ENCODE measurements at places on chromosomes 11 and 22.

DNA sequence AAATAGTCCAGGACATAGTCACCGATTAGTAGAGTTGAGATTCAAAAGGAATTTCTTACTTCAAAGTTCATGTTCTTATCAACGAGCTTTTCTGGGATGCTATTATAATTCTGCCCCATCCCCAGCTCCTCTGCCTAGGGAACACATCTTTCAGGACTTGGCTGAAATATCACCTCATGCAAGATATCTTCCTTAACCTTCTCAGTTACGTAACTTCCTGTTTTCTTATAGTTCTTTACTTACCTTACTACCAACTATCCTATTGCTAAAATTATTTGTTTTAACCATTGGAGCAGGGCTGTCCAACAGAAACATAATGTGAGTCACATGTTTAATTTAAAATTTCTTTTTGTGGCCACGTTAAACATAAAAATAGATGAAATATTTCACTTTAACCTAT lies 2.3 kb downstream of the NARS2 start:
- DNase-seq = no peak

DNA sequence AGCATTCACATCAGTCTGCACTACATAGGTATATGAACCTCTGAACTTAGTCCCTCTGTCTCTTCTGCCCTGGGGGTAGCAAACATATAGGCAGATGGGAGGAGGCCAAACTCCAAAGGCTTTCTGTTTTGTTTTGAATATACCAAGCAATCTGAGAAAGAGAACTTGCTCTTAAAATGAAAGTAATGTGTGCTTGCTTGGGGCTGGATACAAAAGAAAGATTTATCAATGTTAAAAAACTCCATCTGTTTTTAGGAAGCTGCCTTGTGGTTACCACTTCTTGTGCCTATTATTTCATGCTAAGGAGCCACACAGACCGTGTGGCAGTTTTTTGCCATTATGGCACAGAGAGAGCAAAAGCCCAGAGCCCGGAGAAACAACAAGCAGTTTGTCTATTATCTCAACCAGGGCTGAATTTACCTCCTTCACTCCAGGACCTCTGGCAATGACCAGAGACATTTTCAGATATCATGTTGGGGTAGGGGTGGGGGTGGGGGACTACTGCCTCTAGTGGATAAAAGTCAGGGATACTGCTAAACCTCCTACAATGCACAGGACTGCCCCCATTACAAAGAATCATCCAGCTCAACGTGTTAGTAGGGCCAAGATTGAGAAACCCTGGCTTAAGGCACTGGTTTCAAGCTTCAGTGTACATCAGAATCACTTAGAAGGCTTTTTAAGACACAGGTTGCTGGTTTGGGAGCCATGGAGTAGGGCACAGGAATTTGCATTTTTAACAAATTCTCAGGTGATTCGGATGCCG lies 124.2 kb downstream of the APIP start:
- no peak for DNase-seq

DNA sequence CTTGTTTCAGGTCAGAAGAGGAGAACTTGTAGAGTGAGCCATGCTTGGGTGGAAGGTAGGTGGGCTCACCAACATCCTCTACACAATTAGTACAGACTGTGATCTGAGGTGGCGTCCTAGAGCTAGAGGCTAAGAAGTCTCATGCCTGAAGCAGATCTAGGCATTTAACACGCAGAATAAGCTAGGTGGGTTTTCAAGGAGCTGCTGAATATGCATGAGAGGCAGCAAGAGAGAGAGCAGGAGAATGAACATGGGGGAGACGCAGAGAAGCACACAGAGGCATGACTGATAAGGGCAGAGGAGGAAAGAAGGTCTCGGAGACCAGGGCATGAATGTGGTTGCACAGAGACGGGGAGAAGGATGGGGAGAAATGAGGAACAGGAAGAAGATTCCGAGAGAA lies 36.8 kb upstream of the JAM3 start:
- DNase-seq = no peak

DNA sequence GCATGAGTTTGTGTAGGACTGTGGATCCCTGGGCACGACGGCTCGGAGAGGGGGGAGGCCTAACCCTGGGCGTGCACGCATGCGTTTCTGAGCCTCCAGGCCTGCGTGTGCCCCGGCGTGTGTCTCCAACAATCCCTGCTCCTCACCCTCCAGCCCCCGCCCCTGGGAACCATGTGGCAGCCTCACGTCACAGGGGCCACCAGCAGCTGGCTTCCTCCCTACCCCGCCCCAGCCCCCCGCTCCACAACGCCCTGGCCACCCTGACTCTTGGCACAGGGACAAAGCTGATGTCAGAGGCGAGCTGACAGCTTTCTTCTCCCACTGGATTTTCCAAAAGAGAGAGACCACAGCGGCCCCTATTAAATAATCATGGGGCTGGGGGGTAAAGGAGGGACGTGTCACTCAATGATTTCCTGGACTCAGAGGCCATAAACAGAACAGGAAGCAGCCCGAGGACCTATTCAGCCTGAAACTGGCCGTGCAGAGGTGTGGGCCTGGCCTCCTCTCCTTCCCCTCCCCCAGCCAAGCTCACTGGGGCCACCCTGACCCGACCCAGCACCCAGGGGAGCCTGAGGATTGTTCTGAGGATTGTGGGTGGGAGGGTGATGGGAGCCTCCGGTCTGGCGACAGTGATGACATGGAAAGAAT lies 6.8 kb upstream of the LIF start:
- no peak for DNase-seq

DNA sequence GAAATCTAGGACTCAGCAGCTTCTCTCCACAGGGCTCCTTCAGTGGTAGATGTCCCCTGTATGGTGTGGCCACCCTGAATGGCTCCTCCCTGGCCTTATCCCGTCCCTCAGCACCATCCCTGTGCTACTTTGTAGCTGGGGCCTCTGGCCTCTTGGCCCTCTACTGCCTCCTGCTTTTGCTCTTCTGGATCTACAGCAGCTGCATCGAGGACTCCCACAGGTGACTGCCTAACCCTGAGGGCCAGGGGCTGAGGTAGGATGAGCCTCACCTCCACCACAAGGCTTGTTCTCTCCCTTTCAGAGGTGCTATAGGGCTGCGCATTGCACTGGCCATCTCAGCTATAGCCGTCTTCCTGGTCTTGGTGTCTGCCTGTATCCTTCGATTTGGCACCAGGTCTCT lies 1.8 kb downstream of the TMEM179B start:
- no peak for DNase-seq

DNA sequence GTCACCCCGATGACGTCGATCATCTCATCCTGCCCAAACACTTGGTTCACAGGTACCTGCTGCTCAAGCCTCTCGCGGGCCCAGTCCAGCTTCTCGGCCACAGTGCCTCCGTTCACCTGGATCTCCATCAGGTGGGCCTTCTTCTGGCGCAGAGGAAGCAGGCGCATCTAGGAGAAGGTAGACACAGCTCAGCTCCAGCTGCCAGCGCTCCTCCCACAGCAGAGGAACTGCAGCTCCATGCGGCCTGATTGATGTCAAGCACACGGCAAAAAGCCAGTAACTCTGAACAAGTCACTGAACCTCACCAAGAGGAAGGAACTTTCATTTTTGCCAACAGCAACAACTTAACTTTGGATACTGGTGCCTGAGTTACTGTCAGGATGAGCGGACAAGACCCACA lies 4.0 kb downstream of the RPL3 start:
- DNase-seq = no peak

GRCh38 chr22:36027935-36028645 lies 534 bp downstream of the RBFOX2 start:
- DNase-seq = no peak

DNA sequence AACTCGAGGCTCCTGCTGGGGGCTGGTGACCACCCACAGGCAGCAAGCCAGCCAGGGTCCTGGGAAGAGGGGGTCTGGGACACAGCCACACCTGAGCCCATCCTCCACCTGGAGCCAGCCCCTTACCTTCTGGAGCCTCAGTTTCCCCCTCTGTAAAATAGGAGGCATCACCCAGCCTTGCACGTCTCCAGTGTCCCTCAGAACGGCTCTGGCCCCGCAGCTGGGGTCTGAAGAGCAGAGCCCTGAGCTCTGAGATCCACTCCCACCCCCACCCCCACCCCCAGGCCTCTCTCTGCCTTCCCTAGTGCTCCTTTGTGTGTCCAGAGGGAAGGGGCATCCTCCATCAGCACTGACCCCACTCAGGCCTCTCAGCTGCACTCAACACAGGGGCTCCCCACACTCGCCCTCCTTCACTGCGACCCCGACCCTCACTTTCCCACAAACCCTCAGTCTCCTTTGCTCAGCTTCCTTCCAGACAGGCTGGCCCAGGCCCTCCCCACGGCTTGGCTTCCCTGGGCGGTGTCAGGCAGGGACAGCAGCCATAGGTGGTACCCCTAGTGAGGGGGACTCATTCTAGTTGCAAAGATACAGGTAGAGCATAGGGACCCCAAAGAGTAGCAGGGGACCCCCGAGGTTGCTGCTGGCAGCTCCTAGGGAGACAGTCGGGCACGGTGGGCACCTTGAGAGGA lies 33.3 kb upstream of the KCNQ1OT1 start:
- DNase-seq = no peak

DNA sequence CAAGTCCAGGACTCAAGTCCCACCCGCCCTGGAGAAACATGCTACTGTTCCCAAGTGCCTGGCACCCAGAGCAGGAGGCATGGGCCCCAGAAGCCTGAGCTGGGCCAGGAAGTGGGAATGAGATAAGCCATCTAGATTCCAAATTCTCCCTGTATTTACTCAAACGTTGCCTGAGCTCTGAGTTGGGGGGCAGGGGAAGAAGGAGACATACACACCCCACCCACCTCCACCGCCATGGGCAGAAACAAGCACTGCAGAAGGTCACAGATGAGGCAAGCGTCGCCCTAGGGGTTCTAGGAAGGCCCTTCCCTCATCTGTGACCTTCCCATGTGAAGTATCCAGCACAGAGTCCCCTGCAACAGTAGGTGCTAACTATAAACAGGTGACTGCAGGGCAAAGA lies 54.0 kb downstream of the PLEKHA7 start:
- DNase-seq = no peak

- no peak for DNase-seq
Measured at GRCh38 chr22:45612451-45612901, 59.2 kb upstream of the ATXN10 start.

GRCh38 chr11:46363455-46364005 lies 16.3 kb downstream of the DGKZ start:
- no peak for DNase-seq

DNA sequence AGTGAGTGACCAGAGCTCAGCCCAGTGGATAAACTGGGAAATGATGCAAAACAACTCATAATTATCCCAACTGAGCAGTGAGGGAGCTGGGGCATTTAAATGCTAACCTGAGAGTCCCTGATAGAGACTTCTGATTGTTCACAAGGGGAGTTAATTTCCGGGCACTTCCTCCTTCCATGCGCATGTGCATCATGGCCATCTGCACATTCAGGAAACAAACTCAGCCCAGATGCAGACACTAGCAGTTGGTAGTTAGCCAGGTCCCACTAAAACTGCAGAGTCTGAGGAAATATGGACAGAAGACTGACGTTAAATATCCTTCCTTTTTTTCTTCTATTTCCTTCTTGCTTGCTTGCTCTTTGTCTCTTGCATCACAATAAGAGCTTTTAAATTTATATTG lies 852.1 kb upstream of the LRRC4C start:
- DNase-seq = no peak

DNA sequence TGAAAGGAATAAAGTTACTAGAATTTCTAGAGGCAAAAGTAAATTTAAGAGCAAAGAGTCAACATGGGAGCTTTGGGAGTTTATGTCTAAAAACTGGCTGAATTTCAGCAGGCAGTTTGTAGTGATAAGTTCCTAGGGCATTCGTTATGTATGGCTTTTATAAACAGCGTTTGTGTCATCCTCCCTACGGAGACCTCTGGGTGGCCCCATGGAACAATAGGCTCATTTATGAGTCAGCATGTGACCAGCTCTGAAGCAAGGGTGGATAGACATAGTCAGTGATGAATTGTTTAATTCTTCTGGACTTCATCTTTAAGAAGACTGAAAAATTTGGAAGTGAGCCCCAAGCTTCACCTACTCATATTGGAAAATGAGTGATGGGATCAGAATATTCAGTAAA lies 37.1 kb downstream of the SVIP start:
- DNase-seq = no peak

GRCh38 chr22:26170795-26171580 lies 1.7 kb downstream of the SEZ6L start:
- DNase-seq = no peak

- DNase-seq = no peak
Measured at GRCh38 chr11:107606141-107606540, 15.2 kb downstream of the ELMOD1 start.

DNA sequence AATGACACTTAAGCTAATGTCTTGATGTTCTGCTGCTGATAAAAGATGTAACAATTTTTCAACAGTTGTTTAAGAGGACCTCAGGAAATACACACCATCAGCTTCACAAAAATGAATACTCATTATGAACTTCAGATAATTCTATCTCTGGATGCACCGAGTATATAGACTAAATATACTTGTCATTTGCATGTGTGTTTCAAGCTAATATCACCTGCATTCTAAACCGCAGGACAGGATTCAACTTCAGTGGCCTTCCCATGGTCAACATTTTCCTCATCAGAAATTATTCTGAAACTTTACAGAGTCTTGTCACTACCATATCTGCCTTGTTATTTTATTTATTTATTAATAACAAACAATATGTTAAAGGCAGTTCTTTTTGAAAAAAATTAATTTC lies 717.0 kb upstream of the CCDC179 start:
- no peak for DNase-seq

DNA sequence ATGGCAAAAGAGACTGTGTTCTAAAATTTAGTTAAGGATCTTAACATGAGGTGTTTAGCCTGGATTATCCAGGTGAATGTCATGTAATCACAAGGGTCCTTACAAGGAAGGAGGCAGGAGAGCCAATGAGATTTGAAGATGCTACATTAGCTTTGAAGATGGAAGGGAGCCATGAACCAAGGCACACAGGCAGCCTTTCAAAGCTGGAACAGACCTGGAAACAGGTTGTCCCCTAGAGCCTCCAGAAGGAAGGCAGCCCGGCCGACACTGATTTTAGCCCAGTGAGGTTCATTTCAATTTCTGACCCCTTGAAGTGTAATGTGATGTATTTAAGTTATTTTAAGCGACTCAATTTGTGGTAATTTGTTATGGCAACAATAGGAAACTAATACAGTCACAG lies 195.3 kb upstream of the MTMR2 start:
- DNase-seq = no peak

Measured in SIG-M5 (cell line).